Cardiac muscle cell (in vitro differentiated cells and primary cell): ENCODE measurements at places on chromosomes 13 and 19. TPM values are rescaled to one million over a fixed set of nuclear protein-coding genes. Genes with fewer than 3 reads are reported as not detected.

The ZNF57 gene
- polyA plus RNA-seq: 4.4 and 5.4 TPM in 2 replicates

The PCDH20 gene
- polyA plus RNA-seq: 6.5 and 8.6 TPM in 2 replicates

The ADPRHL1 gene
- 77.3 and 78.2 TPM in 2 replicates for polyA plus RNA-seq

The ATP4A gene
- 0.10 TPM in 1 of 2 replicates, not detected in the other for polyA plus RNA-seq

The FCAR gene
- polyA plus RNA-seq: not detected in 2 replicates

The ERCC1 gene
- 138 and 169 TPM in 2 replicates for polyA plus RNA-seq

The ZNF285 gene
- 2.8 and 7.9 TPM in 2 replicates for polyA plus RNA-seq

The NOVA2 gene
- 0.17 and 0.42 TPM in 2 replicates for polyA plus RNA-seq

The IL17D gene
- 118 and 147 TPM in 2 replicates for polyA plus RNA-seq

The DNAAF3 gene
- 7.6 and 14.3 TPM in 2 replicates for polyA plus RNA-seq

The MYO1F gene
- polyA plus RNA-seq: 1.5 and 5.1 TPM in 2 replicates

The ZSCAN22 gene
- 3.7 and 4.2 TPM in 2 replicates for polyA plus RNA-seq

The RPL21 gene
- 410 and 463 TPM in 2 replicates for polyA plus RNA-seq

The ACP5 gene
- polyA plus RNA-seq: 1.1 and 1.2 TPM in 2 replicates

The FGF22 gene
- polyA plus RNA-seq: 0.92 TPM in 1 of 2 replicates, not detected in the other

The CLEC17A gene
- polyA plus RNA-seq: not detected in 2 replicates

The OVOL3 gene
- polyA plus RNA-seq: 0.36 TPM in 1 of 2 replicates, not detected in the other

The DIRAS1 gene
- 3.1 and 3.3 TPM in 2 replicates for polyA plus RNA-seq

The ZNF442 gene
- 3.4 and 4.1 TPM in 2 replicates for polyA plus RNA-seq

The TMEM86B gene
- polyA plus RNA-seq: 2.6 and 5.3 TPM in 2 replicates

The CRB3 gene
- polyA plus RNA-seq: 1.1 and 2.6 TPM in 2 replicates

The UGGT2 gene
- polyA plus RNA-seq: 23.3 and 27.9 TPM in 2 replicates

The DLEU7 gene
- polyA plus RNA-seq: not detected in 2 replicates

The ZNF550 gene
- polyA plus RNA-seq: 9.8 and 9.9 TPM in 2 replicates

The SMIM44 gene
- polyA plus RNA-seq: not detected in 2 replicates

The ANGPTL8 gene
- polyA plus RNA-seq: 0.71 and 1.7 TPM in 2 replicates

The MFSD12 gene
- 51.5 and 71.8 TPM in 2 replicates for polyA plus RNA-seq

The BRME1 gene
- 3.0 and 8.2 TPM in 2 replicates for polyA plus RNA-seq

The SLC8A2 gene
- polyA plus RNA-seq: 0.67 and 0.99 TPM in 2 replicates

The TRAPPC6A gene
- 155 and 227 TPM in 2 replicates for polyA plus RNA-seq

The TIMM13 gene
- 287 and 292 TPM in 2 replicates for polyA plus RNA-seq

The TINCR gene
- 1.9 and 3.7 TPM in 2 replicates for polyA plus RNA-seq
